ENCODE measurements at places on chromosomes 12 and 14.

- DNase-seq, result no peak
Observed at GRCh38 chr12:116466536-116466935, 92.6 kb upstream of the MAP1LC3B2 start.

DNA sequence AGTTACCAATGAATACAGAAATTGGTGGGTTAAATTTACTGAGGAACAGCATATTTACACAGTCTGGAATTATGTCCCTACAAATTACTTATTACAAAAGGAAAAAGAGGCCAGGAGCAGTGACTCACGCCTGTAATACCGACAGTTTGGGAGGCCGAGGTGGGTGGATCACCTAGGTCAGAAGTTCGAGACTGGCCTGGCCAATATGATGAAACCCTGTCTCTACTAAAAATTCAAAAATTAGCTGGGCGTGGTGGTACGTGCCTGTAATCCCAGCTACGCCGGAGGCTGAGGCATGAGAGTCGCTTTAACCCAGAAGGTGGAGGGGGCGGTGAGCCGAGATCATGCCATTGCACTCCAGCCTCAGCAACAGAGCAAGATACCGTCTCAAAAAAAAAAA, 52.6 kb downstream of the HECTD1 start:
- no peak for DNase-seq

DNA sequence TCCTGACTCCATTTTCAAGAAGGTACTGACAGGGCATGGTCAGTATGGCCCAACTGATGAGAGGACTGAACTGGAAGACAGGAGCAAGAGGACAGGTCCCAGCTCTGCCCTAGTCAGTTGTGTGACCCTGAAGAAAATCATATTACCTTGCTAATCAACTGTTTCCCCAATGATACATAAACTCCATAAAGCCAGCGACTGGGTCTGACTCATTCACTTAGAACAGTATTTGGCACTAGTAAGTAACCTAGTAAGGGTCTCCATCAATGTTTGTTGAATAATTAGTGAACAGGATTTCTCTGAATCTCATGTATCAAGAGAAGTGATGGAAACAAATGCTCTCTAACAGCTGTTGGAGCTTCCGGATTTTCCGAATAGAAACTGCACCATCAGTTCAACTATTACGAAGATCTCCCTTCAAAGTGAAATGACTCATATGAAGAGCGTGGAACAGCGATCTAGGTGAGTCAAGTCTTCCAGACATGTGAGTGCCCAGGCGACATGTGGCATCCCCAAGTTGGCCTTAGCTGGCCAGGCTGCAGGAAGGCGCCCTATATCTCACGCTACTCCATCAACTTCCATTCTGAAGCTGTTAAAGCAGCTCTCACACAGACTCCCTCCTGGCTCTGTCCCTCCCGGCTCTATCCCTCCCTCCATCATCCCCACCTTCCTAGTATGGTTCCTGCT, 94.5 kb downstream of the TTC7B start:
- no peak for DNase-seq

DNA sequence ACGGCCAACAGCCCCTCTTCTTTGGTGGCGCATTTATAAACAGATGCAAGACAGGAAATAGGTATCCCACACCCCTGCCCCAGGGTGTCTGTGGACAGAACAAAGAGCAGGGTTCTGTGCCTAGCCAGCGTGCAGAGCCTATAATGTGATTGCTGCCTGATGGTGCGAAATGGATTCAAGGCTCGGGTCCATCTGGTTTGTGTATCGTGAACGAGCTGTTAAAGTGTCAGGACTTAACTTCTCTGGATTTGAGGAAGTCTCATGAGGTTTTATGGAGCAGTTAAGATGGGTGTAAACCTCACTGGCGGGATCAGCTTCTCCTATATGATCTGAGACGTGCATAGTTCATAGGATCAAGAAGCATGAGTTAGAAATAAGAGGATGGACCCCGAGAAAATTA, 388.7 kb upstream of the TBX3 start:
- DNase-seq, result peak; percentile 49

GRCh38 chr12:88518863-88519403, 61.3 kb downstream of the KITLG start:
- no peak for DNase-seq

DNA sequence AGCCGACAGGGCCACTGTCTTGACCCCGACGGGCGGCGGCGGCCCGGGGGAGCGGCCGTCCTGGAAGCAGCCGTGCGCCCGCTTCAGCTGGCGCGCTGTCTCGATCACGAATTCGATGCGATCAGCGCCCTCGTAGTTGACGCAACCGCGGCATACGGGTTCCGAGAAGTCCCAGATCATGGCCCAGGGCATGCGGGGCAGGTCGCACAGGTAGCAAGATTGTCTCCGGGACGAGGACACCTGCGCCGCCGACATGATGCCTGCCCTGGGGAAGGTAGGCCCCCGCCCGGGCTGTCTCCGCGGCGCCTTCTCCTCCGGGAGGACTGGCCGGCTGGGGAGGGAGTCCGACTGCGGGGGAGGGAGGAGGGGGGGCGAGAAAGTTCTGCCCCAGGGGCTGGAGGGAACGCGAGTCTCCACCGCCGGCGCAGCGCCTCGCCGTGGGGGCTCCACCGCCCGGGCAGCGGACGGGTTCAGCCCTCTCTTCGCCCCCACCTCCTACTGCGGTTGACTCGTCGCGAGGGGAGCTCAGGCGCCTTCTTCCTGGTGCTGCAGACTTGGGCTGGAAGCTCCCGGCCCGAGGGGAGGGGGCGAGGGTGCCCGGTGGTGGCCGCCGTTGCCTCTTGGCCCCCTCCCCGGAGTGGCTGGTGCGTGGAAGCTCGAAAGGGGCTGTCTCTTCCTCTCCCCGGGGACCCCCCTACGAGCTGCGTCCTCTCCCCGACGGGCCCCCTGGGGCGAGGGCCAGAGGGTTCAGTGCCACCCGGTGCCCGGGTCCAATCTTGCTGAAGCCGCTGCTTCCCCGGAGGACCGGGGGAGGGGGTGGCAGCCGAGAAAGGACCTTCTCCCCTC, 747 bp downstream of the IRF2BPL start:
- DNase-seq, result peak; percentile 90

DNA sequence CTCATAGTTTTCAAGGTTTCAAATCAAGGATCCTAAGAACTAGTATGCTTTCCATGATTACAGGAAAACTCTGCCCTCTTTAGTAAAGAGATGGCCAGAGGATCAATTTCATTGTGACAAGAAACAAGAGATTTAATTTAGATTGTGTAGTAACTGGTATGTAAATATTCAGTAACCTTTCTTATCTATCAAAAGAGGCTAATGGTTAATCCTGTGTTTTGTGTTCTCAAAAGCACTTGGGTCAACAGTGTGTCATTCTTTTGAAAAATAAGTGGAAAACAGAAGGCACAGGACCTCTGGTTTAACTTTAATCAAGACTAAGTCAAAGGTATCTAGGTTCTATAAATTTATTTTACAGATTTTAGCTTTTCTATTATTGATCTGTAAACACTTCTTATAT, 56.6 kb upstream of the ERGIC2 start:
- DNase-seq, result no peak

DNA sequence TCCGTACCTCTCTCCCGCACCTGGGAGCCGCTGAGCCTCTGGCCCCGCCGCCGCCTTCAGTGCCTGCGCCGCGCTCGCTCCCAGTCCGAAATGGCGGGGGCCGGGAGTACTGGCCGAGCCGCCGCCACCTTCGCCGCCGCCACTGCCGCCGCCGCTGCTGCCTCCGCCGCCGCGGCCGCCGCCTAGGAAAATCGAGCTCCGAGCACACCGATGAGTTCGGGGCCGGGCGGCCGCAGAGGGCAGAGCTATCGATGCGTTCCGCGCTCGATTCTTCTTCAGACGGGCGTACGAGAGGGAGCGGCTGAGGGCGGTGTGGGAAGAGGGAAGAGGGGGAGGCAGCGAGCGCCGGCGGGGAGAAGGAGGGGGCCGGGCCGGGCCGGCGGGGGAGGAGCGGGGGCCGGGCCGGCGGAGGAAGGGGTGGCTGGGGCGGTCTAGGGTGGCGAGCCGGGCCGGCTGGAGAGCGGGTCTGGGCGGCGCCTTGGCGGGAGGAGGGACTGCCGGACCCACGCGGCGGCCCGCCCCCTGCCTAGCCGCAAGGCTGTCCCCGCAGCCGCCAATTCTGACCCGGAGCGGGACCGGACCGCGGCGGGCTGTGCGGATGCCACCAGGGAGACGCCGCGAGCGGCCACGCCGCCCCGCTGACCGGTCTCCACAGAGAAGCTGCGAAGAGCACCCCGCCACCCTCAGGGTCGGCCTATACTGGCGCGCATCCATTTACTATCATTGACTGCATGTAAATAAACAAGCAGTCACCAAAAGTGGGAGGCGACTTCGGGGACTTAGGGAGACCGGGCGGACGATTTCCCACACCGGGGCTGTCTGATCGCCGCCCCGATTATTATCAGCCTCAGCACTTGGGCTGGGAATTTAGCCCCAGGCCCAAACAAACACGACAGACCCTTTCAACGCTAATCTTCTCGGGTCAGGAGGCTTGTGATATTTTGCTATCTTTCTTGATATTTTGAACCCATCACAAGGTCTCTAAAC, at the start of gene KRAS:
TSS of gene KRAS (minus strand) at position 186 of the 987 bp plus-strand sequence.
- DNase-seq, result peak; percentile 98

GRCh38 chr12:131882804-131883520, 11.5 kb upstream of the ULK1 start:
- no peak for DNase-seq

- DNase-seq, result peak; percentile 36
Observed at GRCh38 chr14:22338917-22339715, 249.9 kb downstream of the DAD1 start.

DNA sequence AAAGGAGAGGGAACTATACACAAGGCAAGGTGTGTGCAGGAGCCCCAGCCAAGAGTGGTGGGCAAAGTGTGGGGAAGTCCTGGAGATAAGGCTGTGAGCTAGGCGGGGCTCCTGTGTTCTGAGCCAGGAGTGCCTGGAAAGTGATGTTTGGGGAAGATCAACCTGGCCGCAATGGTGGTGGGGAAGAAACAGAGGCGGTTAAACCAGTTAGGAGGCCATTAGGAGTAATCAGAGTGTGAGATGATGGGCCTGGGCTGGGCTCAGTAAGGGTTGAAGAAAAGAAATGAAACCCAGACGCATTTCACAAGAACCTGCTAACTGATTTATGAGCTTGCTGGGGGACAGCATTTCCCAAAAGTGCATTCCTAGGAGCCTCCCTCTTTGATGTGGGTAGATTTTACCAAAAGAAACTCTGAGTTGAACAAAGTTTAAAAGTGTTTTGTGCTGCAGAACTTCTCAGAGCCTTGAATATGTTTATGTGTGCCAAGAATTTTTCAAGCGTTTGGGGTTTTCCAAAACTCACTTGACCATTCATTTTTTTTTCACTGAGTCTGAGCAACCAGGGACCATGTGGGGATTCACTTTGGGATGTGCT, 34.2 kb upstream of the LRP1-AS start:
- no peak for DNase-seq

- DNase-seq, result no peak
Observed at GRCh38 chr12:69433653-69434052, 36.5 kb upstream of the FRS2 start.

DNA sequence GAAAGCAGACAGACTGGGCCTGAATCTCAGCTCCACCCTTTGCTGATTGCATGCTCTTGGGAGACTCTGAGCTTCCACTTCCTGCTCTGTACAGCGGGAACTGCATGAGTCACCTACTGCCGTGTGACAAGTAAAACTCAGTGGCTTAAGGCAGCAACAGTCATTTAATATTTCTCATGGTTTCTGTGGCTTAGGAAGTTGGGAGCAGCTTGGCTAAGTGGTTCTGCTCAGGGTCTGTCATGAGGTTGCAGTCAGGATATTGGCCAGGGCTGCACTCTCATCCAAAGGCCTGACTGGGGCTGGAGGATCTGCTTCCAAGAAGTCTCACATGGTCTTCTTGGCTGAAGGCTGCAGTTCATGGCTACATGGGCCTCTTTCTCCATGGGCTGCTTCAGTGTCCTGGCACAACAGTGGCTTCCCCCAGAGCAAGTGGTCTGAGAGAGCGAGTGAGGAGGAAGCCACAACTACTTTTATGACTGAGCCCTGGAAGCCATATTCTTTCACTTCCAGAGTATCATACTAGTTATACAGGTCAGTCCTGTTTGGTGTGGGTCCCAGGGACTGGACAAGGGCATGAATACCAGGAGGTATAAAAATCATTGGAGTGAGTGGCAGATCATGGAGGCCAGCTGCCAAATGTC, 49.7 kb downstream of the FAM222A start:
- peak; percentile 13 for DNase-seq

DNA sequence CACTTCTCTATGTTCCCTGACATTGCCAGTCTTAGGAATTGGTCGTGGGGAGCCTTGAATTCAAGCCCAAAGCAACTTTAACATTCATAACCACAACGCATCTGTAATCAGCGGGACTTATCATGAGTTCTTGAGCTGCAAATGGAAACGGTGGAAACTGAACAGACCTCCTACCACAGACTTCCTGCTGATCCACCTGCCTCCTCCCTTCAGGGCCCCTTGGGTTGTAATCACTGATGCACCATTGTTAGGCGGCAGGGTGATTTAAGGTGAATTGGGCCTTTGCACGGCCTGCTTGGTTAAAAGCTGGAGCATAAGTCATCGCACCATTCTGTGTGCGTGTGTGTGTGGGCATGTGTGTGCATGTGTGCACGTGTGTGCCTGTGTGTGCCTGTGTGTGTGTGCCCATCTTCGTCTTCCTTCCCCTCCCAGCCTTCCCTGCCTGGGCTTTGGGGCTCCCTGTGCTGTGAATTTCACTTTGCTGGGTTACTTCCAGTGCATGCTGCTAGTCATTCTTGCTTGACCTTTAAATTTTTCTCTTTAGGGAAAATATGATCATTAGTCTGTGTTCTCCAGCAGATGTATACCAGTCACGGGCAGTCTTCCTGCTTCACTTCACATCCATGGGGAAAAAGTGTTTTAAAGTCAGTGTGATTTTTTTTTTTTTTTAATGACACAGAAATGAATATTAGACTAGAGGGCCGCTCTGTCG, 29.1 kb downstream of the CHST11 start:
- DNase-seq, result no peak

DNA sequence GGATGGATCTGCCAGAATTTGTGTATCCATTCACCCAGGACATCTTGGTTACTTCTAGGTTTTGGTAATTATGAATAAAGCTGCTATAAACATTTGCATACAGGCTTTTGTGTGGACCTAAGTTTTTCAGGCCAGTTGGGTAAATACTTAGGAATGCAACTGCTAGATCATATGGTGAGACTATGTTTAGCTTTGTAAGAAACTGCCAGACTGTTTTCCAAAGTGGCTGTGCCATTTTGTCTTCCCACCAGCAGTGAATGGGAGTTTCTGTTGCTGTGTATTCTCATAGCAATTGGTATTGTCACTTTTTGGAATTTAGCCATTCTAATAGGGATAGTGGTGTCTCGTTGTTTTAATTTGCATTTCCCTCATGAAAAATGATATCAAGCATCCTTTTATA, 133.0 kb downstream of the KIF26A start:
- DNase-seq, result no peak

DNA sequence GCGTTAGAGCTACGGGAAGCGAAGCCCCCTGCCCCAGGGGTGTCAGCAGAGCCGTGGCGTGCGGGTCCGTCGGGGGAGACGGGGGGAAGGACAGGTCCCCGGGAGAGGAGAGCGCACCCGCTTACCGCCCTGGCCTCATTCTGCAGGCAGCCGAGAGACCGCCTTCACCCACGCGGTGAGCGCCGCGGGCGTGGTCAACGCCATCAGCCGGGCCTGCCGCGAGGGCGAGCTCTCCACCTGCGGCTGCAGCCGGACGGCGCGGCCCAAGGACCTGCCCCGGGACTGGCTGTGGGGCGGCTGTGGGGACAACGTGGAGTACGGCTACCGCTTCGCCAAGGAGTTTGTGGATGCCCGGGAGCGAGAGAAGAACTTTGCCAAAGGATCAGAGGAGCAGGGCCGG, 10.5 kb downstream of the WNT5B start:
- DNase-seq, result no peak

- no peak for DNase-seq
Observed at GRCh38 chr14:21990116-21990515, 316.5 kb upstream of the OR4E1 start.

All from kidney (tissue), 22 donors.